ENCODE measurements at places on chromosomes 7 and 10.

DNA sequence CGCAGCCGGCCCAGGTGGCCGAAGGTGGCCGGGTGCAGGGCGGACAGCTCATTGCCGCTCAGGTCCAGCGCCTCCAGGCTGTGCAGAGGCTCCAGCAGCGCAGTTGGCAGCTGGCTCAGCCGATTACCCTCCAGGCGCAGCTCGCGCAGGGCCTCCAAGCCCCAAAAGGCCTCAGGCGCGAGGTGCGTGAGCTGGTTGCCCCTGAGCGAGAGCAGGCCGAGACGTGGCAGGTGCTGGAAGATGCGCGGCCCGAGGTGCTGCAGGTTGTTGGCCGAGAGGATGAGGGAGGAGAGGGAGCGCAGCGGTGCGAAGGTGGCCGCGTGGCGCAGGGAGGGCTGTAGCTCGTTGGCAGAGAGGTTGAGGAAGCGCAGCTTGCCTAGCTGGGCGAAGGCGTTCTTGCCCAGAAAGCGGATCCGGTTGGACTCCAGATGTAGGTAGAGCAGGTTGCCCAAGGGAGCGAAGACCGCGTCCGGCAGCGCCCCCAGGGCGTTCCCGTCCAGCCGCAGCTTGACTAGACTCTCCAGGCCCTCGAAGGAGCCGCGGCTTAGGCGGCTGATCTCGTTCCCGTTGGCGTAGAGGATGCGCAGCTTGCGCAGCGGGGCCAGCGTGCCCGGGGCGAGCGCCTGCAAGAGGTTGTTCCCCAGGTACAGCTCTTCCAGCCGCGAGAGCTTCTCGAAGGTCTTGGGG lies 923 bp downstream of the TRIL start:
- DNase-seq = no peak

DNA sequence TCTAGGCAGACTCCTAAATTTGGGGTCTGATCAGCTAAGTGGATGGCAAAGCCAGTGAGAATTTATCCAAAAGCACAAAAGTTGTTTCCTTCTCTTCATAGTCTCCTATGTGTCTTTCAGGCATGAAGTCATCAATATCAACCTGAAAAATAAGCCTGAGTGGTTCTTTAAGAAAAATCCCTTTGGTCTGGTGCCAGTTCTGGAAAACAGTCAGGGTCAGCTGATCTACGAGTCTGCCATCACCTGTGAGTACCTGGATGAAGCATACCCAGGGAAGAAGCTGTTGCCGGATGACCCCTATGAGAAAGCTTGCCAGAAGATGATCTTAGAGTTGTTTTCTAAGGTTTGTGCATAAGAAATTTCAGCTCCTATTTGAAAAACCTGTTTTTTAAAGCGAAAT lies 4.8 kb downstream of the GSTO1 start:
- DNase-seq = no peak

GRCh38 chr10:29140991-29141390 lies 147.9 kb upstream of the LYZL1 start:
- DNase-seq = no peak

- no peak for DNase-seq
Measured at GRCh38 chr7:47908720-47909119, 39.5 kb downstream of the PKD1L1 start.

- no peak for DNase-seq
Measured at GRCh38 chr7:93176992-93177580, 28.9 kb upstream of the SAMD9L start.

GRCh38 chr7:135480966-135481597 lies 28.8 kb downstream of the CNOT4 start:
- no peak for DNase-seq

DNA sequence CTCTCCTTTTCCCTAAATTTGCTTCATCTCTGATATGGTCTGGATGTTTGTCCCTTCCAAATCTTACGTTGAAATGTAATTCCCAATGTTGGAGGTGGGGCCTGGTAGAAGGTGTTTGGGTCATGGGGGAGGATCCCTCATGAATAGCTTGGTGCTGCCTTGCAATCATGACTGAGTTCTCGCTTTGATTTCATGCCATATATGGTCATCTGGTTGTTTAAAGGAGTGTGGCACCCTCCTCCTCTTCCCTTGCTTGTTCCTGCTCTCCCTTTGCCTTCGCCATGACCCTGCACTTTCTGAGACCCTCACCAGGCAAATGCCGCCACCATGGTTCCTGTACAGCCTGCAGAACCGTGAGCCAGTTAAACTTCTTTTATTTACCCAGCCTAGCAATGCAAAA lies 14.5 kb downstream of the NOBOX start:
- no peak for DNase-seq

DNA sequence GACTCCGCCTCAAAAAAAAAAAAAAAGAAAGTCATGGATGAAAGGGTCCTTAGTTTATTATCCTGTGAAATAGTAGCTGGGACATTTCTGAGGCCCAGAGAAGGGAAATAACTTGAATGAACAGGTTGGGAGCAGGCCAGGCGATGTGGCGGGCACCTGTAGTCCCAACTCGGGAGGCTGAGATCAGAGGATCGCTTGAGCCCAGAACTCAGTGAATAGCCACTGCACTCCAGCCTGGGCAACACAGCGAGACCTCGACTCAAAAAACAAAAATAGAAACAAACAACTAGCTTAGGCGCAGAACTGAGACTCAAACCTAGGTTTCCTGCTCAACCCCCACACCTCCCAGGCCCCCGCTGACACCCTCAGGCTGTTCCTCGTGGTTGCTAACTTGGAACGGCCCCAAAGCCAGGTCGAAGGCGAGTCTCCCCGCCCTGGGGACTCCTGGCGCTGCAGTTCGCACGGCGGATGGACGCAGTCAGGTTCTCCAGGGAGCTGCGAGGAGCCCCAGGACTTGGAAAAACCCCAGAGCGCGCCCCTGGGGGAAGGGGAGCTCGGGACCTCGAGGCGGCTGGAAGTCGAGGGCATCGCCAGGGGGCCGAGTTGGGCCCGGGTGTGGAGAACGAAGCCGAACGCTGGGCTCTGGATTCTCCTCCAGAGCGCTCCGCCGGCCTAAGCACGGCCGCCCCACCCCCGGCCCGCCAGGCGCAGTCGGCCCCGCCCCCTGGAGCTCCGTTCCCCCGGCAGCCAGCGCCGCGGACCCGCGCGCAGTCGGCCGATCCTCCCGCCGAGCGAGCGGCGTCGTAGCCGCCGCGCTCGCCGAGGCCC lies at the start of gene STOX1:
TSS of gene STOX1 (plus strand) at position 768 of the 828 bp plus-strand sequence. CDS start 93 bp downstream, outside the sequence.
- DNase-seq = peak; percentile 57

- DNase-seq = no peak
Measured at GRCh38 chr7:95593343-95593742, 3.0 kb downstream of the PDK4 start.

GRCh38 chr7:101673951-101674350 lies 44.9 kb upstream of the MYL10 start:
- no peak for DNase-seq

- no peak for DNase-seq
Measured at GRCh38 chr10:113600569-113600968, 47.7 kb downstream of the HABP2 start.

GRCh38 chr7:25297278-25297677 lies 69.0 kb upstream of the NPVF start:
- no peak for DNase-seq

DNA sequence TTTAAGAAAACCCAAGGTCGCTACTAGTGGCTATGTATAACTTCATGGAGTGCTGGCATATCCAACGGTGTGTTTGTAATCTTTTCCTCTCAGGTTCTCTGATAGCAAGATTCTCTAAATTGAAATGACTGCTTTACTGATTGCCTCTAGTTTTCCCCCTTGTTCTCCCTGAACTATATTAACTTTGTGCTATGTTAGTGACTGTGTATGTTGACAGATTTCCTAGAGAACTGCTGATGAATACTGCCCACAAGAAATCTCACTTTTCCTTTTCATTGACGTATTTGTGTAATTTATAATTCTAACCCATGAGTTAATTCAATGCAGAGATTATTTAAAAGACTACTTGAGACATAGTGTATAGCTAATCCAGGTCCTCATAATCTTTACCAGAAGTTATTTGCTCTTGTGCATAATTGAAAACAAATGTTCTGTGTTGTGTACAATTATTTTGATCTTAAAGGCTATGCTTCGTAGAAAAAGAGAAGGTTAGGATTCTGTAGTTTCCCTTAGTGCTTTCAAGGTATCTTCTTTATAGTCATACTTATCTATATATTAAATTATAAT lies 70.6 kb upstream of the GLCCI1 start:
- no peak for DNase-seq

GRCh38 chr7:137625197-137625596 lies 221.6 kb downstream of the DGKI start:
- DNase-seq = no peak

GRCh38 chr7:728602-729001 lies 1.5 kb upstream of the PRKAR1B start:
- DNase-seq = no peak

DNA sequence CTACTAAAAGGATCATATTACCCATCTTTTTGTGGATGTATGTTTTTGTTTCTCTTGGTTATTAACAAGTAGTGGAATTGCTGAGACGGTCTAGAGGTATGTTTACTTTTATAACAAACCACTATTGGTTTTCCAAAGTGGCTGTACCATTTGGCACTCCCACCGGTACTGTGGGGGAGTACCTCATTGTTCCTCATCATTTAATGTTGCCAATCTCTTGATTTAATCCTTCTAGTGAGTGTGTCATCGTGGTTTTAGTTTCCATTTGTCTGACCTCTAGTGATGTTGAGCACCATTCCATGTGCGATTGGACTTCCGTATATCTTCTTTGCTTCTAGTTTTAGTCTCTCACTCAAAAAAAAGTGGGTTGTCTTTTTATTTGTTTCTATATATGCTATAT lies 50.4 kb downstream of the RBM33 start:
- DNase-seq = no peak

DNA sequence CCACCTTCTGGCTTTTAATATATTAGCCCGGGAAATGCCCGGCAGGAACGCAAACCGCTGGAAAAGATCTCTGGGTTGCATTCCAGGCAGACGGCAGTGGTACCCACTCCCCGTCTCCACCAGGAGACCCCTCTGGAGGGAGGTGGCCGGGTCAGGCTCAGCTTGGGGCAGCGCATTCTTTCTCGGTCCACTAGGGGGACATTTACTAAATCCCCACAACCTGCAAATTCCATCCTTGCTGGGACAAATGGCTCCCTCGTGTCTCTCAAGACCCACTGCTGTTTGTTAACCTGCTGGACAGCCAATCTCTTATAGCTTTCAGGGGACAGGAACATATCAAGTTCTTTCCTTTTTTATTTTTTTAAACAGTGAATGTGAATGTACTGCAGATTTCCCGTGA lies 45.8 kb upstream of the CARD11 start:
- no peak for DNase-seq

DNA sequence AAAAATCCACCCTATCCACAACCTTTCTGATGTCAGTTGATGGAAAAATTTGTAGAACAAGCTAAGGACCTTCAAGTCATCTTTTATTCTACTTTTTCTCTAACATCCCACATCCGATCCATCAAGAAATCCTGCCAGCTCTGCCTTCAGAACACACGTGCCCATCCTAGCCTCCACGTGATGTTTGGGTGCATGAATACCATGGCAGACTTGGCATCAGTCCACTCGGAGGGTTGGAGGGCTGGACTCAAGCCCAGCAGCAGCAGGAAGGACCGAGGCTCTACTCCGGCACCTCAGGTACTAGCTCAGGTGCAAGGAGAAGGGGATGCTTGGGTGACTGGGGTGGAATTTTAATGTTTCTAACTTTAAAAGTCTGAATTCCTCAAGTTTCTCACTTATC lies 428.6 kb downstream of the DPP6 start:
- DNase-seq = no peak

GRCh38 chr7:36597090-36597773 lies 127.1 kb downstream of the AOAH start:
- DNase-seq = no peak

GRCh38 chr10:7417103-7417623 lies 6.3 kb upstream of the SFMBT2 start:
- no peak for DNase-seq

- no peak for DNase-seq
Measured at GRCh38 chr10:73774637-73775036, 7.2 kb upstream of the CHCHD1 start.

- DNase-seq = no peak
Measured at GRCh38 chr10:47381103-47381395, 3.0 kb downstream of the ZNF488 start.

- DNase-seq = no peak
Measured at GRCh38 chr10:132618158-132618919, 80.8 kb downstream of the INPP5A start.

DNA sequence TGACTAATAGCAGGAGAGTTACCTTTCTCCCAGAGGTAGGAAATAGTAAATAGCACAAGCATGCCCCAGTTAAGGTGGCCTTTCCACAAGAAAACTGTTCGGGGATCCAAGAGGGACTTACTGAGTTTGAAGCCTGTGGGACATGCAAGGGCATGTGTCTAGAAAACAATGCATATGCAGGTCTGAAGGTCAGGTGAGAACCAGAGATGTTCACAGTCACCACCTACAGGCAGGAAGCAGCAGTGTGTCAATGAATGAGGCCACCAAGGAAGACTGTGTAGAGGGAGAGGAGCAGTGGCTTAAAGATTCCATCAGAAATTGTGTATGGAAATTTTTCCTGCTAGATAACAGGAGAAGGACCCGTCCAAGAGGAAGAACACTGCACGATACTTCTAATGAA lies 66.0 kb downstream of the CALD1 start:
- DNase-seq = no peak

DNA sequence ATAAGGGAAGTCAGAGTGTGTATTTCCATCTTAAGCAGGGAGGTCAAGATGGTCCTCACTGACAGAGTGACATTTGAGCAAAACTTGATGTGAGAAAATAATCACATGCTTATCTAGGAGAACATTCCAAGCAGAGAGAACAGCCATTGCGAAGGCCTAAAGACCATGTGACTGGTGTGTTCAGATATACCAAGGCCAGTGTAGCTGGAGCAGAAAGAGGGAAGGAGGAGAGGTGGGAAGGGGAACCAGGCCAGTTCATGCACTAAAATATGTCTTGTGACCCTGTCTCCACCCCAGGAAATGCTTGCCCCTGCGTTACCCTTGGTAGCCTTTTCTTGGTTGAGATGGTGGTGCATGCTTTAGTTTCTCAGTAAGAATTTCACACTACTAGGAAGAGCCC lies 77.4 kb downstream of the CACNB2 start:
- DNase-seq = no peak

- no peak for DNase-seq
Measured at GRCh38 chr7:157673573-157673972, 336.8 kb downstream of the DNAJB6 start.

- DNase-seq = no peak
Measured at GRCh38 chr10:67837541-67838314, at the start of gene DNAJC12. TSS of gene DNAJC12 (minus strand) at chr10:67838188. CDS start at chr10:67838011, 177 bp downstream.

GRCh38 chr7:24255139-24255538 lies 28.9 kb upstream of the NPY start:
- no peak for DNase-seq

DNA sequence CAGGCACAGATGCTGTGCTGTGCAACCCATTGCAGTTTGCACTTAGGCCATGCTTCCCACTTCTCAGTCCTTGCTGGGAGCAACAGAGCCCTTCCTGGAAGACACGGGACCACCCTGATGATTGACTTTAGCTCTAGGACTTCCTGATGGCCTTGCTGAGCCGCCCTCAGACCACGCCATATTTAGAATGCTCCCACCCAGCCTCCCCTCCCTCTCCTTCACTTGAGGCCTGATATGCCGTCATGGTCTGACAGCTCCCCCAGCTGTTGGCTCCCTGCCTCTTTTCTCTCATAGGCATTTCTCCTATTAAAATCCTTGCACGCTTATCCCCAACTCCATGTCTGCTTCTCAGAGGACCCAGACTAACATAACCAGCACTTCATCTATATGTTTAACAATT lies 29.4 kb upstream of the GATAD1 start:
- DNase-seq = no peak

- DNase-seq = no peak
Measured at GRCh38 chr10:110013630-110014293, 6.0 kb downstream of the ADD3 start.

Measured in stimulated activated CD8-positive, alpha-beta memory T cell treated with anti-CD3 and anti-CD28 coated beads, Interleukin-4, amount 100 ng/mL, for 24 hours (primary cell).